ENCODE measurements at places on chromosomes 1 and 21.

- DNase-seq = no peak
Observed at GRCh38 chr21:27713154-27714109, 746.5 kb upstream of the ADAMTS5 start.

- DNase-seq = no peak
Observed at GRCh38 chr21:38490411-38491020, 7.8 kb downstream of the ERG start.

GRCh38 chr1:202599669-202600431 lies 110.4 kb downstream of the SYT2 start:
- no peak for DNase-seq

DNA sequence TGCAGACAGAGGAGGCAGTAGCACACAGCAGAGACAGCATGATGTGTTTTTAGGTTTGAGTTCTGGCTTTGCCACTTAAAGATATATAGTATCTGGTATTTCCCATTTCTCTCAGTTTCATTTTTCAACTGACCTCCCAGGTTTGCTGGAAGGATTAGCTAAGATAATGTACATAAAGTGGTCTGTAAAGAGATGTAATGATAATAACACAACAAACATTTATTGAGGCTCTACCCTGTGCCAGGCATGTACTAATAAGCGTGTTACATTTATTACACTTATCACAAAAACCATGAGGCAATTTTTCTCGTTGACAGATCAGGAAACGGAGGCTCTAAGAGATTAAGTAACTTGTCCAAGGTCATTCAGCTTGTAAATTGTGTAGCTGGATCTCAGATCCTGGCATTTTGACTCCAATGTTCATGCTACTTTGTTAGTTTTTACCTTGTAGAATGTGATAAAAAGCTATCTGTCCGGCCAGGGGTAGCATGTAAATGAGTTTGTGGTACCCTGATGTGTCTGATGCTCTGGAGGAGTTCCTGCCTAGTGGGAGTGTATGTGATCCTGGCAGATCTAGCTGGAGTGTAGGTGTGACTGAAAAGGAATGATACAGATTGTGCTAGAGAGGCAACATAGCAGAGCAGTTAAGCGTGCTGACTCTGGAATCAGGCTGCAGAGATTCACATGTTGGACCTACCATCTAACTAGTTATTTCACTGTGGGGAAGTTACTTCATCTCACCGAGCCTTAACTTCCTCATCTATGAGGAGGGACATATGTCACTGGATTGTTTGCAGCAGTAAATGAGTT lies 146.6 kb downstream of the VPS13D start:
- DNase-seq = no peak

DNA sequence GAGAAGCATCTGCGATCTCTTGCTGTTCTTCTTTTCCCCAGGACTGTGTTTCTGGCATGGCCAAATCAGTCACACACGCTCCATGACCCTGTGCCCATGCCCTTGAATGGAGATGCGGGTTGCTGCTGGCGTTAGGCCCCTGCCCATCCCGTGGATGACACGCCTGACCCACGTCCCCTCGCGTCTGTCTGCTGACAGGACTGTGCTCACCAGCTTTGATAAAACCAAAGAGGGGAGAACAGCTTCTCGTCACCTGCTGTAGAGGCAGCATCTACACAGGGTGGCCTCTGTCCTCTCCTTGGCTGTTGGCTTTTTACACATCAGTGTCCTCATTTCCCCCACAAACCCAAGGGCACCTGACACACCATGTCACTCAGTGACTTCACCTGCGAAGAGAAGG lies 6.9 kb downstream of the MT1HL1 start:
- DNase-seq = no peak

DNA sequence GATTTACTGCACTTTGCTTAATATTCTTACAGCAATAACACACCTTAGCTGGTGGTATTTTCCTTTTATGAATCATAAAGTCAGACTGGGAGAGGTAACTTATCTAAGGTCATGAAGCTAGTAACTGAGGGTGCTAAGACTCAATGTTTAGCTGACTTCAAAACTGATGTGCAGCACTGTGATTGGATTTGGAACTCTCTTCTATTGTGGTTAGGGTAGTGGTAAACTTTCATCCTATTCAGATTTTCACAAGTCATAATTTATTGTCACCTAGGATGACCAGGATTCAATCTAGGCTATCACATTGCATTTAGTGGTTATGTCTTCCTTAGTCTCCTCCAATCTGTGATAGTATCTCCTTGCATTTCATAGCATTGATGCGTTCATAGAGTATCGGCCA lies 18.9 kb downstream of the EPB41 start:
- DNase-seq = no peak

DNA sequence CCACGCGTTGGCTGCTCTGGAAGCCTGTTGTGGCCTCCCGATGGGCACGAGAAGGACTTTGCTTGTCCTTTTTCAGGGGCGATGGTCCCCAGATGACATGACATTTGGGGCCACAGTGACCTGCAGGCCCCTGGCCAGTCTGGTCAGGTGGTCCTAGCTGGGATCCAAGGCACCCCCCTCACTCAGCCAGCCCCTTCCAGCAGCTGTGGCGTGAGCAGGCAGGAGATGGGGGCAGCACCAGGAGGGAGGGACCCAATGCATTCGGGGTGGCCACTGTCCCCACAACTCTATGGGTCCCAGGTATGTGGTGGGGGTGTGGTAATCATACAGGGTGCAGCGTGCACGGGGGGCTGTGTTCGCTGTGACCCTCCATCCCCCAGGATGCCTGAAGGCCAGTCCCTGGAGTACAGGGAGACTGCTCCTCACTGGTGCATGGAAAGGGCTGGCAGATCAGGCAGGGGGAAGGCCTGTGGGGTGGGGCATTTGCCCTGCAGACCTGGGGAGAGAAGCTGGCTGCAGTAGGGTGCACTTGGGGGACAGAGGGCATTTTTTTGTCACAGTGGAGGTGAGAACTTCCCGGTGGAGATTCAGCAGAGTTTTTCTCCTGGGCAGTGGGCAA lies 31.7 kb downstream of the WNT3A start:
- DNase-seq = no peak

DNA sequence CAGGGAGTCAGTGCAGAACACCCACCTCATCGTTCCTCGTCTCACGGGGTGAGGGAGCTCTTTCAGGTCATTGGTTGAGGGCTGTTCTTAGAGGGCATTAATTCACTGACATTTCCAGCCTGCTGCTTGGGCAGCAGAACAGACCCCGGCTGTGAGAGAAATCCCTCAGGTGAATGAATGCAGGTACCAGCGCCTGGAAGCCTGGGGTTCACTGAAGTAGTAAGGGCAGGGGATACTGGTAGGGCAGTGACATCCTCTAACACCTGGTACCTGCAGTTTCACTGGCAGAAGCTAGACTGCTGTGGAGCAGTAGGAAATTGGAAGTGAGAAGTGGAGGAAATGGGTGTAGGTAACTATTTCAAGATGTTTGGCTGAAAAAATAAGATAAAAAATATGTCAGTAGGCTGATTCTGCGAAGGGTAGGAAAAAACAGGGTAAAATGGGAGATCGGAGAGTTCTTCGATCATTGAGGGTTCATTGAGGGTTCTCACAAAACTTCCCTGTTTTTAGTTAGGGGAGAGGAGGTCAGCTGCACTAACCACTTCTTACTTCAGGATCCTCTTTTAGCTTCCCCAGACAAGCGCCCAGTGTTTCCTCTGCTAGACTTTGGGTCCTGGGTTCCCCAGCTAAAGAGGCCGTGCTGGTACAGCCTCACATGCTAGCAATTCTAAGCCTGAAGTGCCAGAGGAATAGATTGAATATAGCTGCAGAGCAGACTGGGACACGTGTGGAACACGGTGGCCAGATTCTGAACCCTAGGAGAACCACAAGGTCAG lies 55.2 kb downstream of the RNF220 start:
- DNase-seq = no peak

DNA sequence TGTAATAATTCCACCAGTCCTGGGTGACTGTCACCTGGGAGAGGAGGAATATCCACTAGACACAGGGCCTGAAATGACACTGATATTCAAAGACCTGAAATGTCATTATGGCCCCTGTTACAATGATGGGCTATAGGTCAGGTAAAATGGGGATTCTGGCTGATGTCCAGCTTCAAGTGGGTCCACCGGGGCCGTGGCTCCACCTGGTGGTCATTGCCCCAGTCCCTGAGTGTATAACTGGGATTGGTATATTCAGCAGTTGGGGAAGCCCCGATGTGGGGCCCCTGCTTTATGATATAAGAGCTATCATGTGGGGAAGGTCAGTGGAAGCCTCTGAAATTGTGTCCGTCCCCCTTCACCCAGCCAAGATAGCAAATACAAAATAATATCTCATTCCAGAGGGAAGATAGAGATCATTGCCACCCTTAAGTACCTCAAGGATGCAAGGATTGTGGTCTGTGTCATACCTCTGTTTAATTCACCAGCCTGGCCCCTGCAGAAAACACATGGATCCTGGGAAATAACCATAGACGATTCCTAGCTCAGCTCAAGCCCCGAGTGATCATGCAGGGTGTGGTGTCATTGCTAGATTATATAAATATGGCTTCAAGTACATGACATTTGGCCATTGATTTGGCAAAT lies 19.4 kb downstream of the PLEKHO1 start:
- DNase-seq = peak; percentile 10

- no peak for DNase-seq
Observed at GRCh38 chr21:41832596-41833496, 46.3 kb downstream of the PRDM15 start.

GRCh38 chr1:7373876-7374562 lies 397.1 kb upstream of the VAMP3 start:
- no peak for DNase-seq

DNA sequence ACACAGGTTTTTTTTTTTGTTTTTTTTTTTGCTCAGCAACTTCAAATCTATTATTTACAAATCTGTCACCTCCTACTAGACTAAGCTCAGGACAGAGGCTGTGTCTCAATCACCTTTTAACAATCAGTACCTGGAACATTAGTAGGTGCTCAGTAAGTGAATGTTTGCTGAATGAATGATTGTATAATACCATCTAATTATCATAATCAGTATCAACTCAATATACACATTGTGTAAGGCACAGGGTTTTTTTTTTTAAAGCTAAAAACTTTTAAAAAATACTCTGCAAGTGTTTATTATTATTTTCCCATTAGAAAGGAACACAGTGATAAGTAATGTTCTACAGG lies 9.2 kb downstream of the ERRFI1 start:
- no peak for DNase-seq

GRCh38 chr1:212101251-212101650 lies 65.7 kb downstream of the DTL start:
- DNase-seq = no peak

DNA sequence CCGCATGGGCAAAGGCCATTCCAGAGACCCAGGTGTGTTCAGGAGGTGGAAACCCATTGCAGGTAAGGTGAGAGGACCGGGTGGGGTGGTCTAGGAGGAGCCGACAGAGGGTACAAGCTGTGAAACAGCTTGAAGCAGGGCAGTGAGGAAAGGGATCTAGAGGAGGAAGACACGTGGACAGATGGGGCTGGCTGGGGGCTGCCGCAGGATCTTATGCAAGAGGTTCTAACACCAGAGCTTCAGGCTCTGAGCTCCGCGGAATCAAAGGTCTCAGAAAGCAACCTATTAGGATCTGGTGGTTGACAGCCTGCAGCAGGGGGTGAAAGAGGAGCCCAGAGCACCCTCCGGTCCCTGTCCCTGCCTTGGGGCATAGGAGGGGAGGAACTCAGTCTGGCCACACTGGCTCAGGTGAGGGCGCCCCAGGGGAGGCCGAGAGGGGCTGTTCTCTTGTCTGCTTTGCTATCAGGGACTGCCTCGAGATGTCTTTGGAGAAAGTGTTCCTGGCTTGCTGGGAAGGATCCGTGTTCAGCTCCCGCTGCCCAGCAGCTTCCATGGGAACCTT lies 1.9 kb downstream of the TFF1 start:
- DNase-seq = no peak

DNA sequence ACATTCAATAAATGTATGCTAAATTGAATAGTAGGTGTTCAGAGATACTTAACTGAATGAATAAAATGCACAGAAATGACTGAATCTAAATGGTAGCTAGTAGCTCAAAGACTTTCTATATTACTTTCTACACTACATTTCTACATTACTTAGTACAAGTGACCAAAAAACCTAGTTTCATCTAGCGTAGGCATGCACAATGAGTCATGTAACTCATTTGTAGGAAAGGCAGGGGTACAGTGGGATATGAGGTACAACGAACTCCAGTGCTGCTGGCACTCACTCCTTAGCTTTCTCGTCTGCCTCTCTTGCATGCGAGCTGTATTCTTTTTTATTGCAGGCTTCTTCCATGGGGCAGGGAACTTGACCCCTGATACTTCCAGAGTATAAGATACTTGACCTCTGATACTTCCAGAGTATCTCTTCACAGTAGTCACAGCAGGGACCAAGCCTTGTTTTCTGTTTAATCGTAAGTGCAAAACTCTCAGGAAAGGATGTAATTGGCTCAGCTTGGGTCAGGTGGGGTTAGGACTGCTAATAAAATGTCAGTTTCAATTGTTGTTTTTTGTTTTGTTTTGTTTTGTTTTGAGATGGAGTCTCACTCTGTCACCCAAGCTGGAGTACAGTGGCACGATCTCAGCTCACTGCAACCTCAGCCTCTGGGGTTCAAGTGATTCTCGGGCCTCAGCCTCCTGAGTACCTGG lies 4.9 kb upstream of the ATP2B4 start:
- no peak for DNase-seq

GRCh38 chr1:155128755-155129473 lies 1.2 kb downstream of the EFNA1 start:
- DNase-seq = peak; percentile 17

DNA sequence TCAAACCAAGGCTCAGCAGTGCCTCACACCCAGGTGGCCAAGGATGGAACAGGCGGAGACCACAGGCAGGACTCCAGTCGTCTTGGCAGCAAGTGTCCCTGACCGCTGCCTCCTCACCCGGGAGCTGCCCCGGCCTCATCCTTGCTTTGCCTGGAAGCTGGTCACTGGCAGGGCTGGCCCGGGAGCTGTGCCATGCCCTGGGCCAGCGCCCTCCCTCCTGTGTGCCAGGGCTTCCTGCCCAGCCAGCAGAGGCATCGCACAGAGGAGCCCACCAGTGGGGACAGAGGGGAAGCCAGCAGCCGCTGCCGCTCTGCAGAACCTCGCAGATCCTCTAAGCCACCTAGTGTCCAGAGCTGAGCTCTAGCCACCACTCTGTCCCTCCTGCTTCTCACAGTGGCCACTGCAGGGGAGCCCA lies 7.8 kb downstream of the CASZ1 start:
- peak; percentile 15 for DNase-seq

GRCh38 chr1:62230718-62231117 lies 36.1 kb downstream of the L1TD1 start:
- no peak for DNase-seq

DNA sequence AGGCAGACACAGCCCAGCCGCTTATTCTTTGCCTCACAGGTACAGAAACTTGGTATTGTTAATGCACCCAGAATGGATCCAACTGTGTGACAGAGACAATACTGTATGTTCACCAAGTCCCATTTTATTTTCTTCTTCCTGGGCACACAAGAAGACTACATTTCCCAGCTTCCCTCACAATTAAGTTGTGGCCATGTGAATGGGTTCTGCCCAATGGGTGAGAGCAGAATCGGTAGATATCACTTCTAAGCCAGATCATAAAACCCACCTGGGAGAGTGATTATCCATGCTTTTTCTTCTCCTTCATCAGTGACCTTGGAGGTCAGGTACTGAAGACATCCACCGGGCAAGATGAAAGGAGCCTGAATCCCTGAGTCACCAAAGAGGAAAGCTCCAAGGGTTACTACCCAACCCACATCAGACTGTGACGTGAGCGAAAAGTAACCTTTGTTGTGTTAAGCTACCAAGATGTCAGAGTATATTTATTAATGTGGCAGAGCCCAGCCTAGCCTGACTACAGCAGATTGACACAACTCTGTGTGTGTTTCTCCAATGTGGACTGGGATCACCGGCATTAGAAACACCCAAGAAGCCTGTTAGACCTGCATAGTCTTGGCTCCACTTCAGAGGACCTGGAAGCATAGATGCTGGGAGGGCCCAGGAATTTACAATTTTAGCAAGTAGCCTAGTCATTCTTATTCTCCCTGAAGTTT lies 79.1 kb upstream of the GRIK3 start:
- DNase-seq = no peak

All from amygdala (tissue), 56 donors.